ENCODE measurements at places on chromosomes 16 and 17.

DNA sequence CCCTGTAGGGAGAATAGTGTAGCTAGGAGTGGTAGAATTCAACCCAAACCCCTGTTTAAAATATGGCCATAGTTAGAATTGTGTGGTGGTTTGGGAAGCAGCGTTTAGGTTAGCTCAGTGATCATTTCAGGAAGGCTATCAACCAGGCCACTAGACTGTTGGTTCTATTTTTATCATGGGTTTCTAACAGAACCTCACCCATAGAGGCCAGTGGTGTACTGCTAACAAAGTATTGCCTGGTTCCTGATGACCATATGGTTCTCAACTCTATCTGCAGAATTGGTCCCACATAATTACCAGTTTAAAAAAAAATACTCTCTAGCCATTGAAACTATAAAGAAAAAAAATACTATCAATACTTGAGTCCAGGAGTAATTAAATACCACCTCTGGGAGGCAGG, 70.5 kb upstream of the RASL10B start:
- DNase-seq = no peak

DNA sequence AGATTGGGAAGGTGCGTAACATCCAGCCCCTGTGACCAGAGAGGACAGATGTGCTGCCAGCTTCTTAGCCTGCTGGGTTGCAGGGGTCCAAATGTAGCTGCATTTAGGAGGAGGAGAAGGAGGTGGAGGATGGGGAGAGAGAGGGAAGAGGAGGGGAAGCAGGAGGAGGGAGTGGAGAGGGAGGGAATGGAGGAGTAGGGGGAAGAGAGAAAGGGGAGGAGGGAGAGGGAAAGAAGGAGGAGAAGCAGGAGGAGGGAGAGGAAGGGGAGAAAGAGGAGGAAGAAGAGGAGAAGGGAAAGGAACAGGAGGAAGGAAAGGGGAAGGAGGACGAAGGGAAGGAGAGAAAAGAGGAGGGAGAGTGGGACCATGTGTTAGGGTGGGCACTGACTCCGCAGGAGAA, 108.6 kb downstream of the ABCC12 start:
- DNase-seq = no peak

GRCh38 chr16:58638148-58639036, 8.8 kb upstream of the CNOT1 start:
- DNase-seq = no peak

GRCh38 chr16:15482068-15482747, 47.8 kb downstream of the BMERB1 start:
- no peak for DNase-seq

GRCh38 chr17:41133880-41134735, 6.2 kb downstream of the KRTAP4-6 start:
- DNase-seq = no peak

- DNase-seq = no peak
These were observed 22.7 kb upstream of the SRCIN1 start for GRCh38 chr17:38628441-38628840.

GRCh38 chr16:10502776-10503175, 77.6 kb downstream of the EMP2 start:
- no peak for DNase-seq

GRCh38 chr16:996681-997080, 15.1 kb downstream of the SOX8 start:
- DNase-seq = no peak

DNA sequence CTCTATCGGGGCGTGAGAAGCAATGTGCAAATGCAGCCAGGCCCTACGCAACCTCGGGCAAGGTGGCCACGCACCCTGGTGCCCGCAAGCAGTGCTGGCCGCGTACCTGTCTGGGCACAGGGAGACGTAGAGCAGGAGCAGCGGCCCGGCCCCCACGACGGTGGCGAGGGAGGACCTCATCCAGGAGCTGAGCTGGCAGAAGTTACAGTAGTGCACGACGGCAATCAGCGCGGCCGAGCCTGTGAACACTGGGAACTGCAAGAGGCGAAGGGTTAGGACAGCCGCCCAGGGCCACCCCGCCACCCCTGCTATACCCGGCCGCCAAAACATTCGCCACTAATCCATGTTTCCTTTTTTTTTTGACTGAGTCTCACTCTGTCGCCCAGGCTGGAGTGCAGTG, 96.9 kb upstream of the CREBBP start:
- DNase-seq = no peak

DNA sequence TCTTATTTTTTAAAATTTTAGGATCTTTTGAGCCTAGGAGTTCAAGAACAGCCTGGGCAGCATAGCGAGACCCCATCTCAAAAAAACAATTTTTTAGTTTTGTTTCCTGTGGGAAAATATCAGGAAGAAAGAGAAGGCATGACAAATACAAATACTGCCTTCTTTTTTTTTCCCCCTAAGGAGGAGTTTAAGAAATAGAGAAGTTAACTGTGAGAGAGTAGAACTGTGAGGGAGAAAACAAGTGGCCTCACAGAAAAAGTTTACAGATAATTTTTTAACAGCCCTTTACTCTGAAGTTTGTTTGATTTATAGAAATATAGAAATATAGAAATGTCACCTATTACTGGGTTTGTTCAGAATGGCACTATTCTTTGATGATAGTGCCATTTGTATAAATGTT, 21.1 kb downstream of the TTYH2 start:
- no peak for DNase-seq

- DNase-seq = no peak
These were observed 50.8 kb upstream of the KLHDC4 start for GRCh38 chr16:87816507-87817100.

DNA sequence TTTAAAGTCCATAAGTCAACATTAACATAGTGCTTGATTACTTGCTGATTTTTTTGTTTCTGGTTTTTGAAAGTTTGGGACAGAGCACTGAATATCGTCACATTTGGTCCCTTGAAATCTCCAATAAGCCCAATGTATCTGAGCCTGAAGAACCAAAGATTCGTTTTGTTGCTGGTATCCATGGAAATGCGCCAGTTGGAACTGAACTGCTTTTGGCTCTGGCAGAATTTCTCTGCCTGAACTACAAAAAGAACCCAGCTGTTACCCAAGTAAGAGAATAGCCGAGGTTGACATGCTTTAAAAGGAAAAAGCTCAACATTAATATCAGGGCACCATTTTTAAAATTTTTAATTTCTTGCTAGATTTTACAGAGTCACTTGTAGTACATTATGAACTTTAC, 27.7 kb upstream of the GOSR1 start:
- DNase-seq = no peak

DNA sequence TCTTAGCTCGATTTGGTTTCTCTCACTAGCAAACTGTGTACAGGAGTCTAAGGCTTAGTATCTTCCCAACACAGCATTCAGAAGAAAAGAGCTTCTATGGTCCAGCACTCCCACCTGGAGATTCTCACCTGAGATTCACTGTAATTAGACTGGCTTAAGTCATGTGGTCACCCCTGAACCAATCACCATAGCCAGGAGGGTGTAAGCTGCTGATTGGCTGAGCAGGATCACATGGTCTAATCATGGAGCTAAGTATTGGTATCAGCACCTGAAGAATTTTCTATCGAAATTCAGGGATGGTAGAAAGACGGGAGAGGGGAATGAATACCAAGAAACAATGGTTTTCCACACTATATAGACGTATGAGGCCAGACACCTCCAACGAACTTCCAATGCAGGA, 359.8 kb upstream of the ERCC4 start:
- DNase-seq = no peak

Data from KG1 (cell line).